ENCODE measurements at places on chromosomes 6 and 20.
A peak's percentile ranks its signal among the peaks of the same experiment; 100 is the strongest.

DNA sequence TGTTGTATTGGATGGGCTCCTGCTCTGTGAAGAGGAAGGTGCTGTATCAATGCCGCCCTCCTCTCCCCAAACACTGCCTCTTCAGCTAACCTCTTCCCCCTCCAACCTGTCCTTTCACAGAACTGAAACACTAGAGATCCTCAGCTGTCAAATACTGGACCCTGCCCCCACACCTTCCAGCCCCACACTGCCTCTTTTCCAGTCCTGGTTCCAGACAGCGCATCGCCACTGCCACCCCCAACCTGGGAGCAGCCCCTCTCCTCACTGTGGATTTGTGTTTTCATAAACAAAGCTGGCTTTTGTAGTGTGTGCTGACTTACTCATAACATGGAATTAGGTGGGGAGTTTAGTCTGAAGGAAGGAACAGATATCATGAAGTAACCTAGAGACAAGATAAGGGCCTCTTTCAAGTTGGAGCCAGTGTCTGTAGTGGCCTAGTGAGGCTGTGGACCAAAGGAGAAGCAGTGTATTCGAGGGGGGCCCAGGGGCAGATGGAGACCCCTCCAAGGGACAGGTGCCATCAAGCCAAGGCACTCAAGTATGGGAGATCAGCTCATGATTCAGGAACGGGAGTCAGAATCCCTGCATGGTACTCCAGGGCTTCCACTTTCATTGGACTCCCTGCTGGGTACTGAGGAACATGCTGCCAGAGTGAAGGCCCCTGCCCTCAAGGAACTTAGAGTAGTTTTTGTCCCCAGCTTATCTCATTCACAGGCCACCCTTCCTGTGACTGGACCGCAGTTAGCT lies 2.1 kb downstream of the SCUBE3 start:
- no peak for DNase-seq

DNA sequence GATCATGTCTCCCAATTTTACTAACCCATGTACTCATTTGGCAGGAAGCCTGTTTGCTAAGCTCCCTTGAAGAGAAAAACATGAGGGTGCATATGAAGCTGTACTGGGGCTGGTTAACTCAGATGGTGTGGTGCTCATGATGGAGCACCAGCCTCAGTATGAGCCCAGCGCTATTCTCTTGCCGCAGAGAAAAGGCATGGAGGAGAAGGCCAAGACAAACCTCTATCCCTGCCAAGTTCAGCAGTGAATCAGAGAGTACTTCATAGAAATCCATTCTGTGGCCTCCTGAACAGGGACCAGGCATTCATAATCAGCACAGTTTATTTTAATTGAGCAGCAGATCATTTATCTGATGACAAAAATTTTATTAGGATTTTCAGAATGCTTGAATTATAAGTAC lies 398.1 kb downstream of the LMBRD1 start:
- DNase-seq, result no peak

GRCh38 chr6:15248451-15249370 lies 2.8 kb downstream of the JARID2 start:
- DNase-seq, result peak; percentile 98

- DNase-seq, result peak; percentile 81
These were observed 2.2 kb downstream of the BRD2 start for GRCh38 chr6:32970413-32971241.

DNA sequence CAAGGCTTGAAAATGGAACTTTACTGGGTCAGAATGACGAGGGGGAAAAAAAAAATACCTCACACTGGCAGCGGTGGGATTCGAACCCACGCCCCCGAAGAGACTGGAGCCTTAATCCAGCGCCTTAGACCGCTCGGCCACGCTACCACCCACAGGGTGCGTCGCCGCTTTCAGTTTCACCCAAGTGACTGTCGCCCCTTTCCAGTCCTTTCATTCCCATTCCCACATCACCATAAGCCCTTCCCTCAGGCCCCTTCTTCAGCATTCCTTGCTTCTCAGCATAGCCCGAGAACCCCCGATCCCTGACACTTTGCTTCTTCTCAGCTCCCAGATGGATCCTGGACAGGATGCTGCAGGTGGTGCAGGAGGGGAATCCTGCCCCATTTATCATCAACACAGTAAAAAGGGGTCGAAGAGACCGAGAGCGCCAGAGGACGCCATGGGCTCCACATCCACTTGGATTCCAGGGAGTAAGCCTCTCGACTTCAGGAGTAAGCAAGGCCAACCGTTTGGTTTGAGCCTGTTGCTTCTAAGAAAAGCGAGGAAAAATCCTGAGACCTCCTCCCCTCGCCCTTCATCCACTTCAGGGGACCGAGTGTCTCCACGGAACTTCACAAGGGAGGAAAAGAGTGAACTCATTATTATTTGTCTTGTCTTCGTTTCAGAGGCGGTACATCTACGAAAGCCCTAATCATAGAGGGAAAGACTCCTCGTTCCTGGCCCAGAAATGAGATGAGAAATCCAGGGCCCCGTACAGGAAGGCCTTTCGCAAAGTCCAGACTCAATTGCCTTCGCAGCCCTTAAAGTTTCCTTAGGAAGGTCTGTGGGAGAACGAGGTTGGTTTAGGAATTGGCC lies 20.0 kb upstream of the TRIM27 start:
- DNase-seq, result peak; percentile 48

- DNase-seq, result no peak
These were observed 29.6 kb downstream of the NTSR1 start for GRCh38 chr20:62738025-62738881.

DNA sequence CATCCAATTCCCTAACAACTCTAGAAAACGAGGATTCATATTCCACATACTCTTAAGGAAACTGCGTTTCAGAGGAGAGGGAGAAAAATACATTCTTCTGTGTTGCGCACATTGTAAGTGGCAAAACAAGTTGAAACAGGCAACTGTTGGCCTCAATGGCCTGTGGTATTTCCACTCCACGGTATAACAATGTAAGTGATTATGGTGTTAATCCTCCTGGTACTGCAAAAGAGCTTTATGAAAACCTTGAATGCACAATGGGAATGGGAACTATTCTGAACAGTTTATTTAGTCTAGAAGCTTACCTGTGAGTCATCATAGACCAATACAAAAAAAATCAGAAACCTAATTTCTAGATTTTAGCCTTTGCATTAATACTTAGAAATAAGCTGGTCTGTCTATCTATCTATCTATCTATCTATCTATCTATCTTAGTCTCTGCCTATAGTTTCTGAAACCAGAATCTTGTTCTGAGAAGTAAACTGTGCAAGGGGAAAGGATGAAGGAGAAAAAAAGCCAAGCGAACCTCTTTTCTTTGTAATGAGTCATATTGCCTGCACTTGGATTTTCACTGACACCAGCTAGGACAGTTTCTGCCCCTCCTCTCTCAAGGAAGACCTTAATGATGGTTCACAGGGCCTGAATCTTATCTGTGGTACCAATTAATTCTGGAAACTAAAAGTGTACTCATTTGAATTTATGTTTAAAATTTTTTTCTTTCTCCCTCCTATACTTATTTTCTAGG lies 101.5 kb downstream of the RNF144B start:
- no peak for DNase-seq

- DNase-seq, result no peak
These were observed 41.6 kb downstream of the CDKAL1 start for GRCh38 chr6:20575704-20576451.

GRCh38 chr6:107800564-107801164 lies 23.4 kb downstream of the SCML4 start:
- DNase-seq, result peak; percentile 53

- no peak for DNase-seq
These were observed 404.9 kb upstream of the SOX4 start for GRCh38 chr6:21188505-21189223.

DNA sequence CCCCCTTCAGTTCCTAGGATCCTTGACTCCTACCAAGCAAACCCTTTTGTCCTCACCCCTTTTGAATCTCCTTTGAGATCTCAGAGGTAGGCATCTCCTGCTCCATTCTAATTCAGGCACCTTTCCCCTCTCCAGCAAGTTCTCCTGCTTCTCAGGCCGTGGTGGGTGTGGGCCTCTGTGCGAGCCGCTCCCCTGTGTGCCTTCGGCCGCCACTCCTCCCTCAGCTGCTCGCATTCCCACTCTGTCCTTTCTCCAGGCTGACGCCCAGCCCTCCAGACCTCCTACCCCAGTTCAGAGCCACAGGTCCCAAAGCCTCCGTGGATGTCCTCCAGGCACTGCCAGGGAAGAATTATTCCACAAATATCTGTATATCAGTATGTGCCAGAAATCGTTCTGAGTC lies 19.7 kb upstream of the RPS6KA2 start:
- no peak for DNase-seq

DNA sequence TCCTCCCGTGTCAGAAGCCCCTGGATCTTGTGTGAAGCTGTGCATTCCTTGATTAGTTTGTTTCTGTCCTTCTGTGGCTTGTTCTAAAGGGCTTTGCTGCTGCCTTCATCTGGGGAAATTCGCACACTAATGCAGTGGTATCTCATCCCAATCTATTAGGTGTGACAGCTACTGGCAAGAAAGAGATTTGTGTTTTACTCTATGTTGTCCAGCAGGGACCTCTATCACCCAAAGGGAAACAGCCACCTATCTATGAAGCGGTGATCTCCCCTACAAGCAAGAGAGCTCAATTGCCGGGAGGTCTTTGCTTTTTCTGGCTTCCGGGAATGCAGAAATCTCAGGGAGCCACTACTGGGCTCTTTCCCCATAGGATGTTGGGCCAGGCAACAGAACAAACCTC lies 151.8 kb downstream of the NRN1 start:
- no peak for DNase-seq

DNA sequence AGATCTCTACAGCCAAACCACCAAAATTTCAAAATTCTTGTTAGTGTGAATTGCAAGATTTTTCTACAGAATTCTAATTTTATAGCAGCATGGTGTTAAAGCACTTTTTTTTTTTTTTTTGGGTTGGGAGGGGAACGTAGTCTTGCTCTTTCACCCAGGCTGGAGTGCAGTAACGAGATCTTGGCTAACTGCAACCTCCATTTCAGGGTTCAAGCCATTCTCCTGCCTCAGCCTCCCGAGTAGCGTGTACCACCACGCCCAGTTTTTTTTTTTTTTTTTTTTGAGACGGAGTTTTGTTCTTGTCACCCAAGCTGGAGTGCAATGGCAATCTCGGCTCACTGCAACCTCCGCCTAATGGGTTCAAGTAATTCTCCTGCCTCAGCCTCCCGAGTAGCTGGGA lies 11.5 kb downstream of the ARHGAP18 start:
- DNase-seq, result no peak

GRCh38 chr6:89348372-89348771 lies 4.2 kb downstream of the UBE2J1 start:
- no peak for DNase-seq

- DNase-seq, result no peak
These were observed 321.2 kb upstream of the MAP3K7 start for GRCh38 chr6:90907931-90908655.

GRCh38 chr6:104591573-104592334 lies 268.0 kb downstream of the HACE1 start:
- DNase-seq, result no peak

- DNase-seq, result no peak
These were observed 88.8 kb upstream of the SOX4 start for GRCh38 chr6:21504790-21505189.

DNA sequence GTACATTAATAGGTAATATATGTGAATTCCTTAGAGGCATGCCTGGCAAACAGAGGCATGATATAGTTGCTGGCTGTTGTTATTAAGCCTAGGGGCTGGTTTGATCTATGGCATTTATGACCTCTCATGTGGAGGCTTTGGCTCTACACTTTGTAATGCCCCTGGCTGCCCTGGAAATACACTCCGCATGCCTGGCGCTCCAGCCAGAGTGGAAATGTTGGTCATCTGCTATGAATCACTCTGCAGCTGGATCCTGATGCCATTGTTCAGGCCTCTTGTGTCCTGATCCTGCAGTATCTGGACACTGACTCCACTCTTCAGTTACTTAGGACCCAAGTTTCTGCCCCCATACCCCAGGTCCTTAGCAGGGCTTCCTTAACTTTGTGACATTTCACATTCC lies 200.5 kb upstream of the PCSK2 start:
- no peak for DNase-seq

GRCh38 chr20:62616728-62617621 lies 25.3 kb upstream of the SLCO4A1 start:
- DNase-seq, result peak; percentile 51

DNA sequence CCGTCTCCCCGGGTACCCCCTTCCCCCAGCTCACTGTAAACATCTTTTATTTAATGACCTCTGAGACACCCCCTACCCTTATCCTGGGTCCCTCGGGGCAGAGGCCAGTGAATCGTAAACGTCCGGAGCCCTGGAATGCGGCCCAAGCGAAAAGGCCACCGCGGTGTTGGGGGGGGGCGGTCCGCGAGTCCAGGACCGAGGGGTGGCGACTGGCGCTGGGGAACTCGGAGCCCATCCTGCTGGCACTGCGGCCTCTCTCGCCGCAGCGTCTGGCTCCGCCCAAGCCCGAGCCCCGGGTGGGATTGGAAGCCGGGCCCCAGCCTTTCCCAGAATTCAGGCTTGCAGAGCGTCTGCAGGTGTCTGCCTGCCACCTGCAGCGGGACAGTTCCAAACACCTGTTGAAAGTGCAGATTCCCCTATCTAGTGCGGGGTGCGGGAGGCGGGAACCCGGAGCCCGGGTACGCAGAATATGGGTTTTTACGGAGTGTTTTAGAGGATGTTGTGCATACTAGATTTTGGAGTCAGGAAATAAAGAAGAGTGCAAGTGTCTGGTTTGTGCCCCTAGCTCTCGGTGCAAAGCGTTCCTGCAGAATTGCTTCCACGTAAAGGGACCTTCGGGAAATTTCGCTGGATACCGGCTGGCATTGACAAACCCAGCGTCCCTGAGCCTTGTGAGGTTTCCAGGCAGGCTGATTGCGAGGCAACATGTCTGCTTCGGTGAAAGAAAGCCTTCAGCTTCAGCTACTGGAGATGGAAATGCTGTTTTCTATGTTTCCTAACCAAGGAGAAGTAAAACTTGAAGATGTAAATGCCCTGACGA lies 800 bp downstream of the RWDD2A start:
- DNase-seq, result no peak

DNA sequence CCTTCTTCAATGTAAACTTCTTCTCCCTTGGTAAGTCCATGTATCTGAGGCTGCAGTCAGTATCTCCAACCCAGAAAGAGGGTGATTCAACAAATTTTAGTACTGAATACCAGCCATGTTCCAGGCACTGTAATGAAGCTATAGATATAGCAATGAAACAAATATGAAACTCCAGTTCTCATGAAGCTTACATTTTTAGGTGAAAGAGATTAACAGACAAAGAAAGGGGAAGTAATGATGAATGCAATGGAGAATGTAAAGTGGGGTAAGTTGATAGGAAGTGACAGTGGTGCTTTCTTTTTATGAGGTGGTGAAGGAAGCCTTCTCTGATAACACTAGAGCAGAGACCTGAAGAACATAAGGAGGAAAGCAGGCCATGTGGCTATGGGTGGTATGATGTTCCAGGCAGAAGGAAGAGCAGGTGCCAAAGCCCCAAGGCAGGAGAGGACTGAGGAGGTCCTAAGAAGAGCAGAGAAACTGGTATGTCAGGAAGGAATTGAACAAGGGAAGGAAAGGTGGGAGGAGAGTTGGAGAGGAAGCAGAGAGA lies 143.6 kb downstream of the TFAP2B start:
- no peak for DNase-seq

- no peak for DNase-seq
These were observed 63.6 kb downstream of the SYTL3 start for GRCh38 chr6:158713469-158713868.
